Kidney capillary endothelial cell (primary cell): ENCODE measurements at places on chromosomes 4 and X.
A peak's percentile ranks its signal among the peaks of the same experiment; 100 is the strongest.

DNA sequence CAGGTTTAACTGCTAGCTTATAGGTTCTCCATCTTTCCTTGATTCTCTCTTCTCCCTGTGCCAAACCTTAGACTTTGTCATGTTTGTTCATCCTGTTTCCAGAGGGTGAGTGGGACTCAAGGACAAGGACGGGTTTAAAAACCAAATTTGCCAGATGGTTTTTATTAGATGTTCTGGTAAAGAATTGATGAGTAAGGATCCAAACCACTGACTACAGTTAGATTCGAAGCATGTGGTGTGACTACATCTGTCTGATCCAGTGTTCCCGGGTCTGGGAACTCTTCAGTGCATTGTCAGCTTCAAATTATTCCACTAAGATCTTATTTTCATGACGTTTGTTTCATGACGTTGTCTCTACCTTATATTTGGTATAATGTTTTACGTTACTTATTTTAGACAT is 37.5 kb downstream of the MTMR1 start:
- no peak for DNase-seq

- DNase-seq: no peak
Observed at GRCh38 chr4:53228036-53228435, 137.8 kb downstream of the SCFD2 start.

DNA sequence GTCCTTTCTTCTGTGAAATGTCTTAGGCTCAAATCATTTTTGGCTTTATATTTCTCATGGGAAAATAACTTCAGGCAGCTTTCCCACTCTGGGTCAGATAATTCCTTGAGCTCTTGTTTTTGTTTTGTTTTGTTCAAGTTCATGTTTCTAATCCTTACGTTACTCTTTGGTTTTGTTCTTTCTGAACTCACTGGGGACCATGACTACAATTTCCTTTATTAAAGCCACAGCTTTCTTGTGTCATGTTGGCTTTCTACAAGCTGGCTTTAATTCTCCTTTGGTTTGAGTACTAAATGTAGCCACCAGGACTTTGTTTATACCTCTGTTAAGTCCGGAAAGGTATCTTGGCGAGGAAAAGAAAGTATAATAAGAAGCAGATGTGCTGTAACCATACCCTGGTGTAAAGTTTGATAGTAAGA is 30.8 kb upstream of the ANXA3 start:
- DNase-seq: no peak

DNA sequence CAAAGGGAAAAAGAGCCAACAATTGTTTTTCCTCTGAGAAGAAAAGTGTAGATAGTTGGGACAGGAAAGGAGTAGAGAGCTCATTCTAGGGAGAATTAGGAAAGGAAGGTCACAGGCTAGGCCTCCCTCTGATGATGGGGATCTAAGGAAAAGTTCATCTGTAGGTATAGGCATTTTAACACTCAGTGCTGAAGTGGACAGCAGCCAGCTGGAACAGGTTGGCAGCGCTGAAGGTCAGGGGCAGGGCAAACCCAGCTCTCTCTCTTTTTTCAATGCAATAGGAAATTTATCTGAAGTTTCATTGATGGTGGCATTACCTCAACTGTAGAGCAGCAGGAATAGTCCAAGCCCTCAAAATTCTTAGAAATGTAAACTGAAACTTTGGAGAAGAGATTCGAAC is 98.5 kb upstream of the ETNPPL start:
- no peak for DNase-seq

DNA sequence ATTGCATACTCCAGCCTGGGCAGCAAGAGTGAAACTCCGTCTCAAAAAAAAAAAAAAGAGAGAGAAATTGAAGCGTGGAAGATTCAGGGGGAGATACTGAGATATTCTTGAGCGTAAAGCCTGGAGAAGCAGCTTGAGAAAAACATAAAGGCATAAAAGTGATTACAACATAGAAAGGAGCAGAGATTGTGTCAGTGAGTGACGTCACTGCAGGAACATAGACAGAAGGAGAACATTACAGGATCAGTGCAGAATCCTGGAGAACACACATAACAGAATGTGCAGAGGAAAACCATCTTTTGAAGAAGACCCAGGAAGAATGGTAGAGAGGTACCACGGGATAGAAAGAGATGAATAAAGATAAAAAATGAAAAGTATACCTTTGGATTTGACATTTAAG is 147.0 kb downstream of the APBB2 start:
- DNase-seq: no peak

DNA sequence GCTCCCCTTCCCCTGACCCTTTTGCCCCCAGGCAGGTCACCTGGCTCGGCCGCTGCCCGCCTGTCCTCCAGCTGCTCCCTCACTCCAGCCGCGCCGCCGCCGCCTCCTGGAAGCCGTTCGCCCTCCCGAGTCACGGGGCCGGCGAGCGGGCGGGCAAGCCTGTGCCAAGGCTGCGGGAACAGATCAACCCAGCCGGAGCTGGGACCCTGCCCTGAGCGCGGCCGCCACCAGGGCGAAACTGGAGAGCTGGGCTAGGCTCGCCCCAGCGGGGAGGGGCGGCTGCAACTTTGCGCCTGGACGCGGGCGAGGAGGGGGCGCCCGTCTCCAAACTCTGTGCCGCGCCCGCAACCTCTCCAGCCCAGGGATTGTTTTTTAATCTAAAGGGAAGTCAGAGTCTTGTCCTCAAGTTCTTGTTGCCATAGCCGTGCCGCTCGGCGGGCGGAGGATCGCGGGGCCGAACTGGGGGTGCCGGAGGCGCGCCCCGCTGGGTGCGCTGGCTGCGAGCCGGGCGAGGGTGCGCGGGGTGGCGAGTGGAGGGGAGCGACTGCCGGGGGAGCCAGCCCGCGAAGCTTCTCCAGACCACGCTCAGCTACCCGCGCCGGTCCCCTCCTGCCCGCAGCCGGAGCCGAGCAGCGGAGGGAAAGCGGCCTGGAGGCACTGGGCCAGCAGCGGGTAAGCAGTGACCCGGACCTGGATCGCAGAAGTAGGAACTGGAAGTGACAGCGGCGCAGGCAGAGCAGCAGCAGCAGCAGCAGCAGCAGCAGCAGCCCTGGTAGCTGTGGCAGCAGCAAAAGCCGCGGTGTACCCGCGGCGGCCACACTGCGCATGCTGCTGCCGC is 13.4 kb downstream of the ARHGEF6 start:
- DNase-seq: peak; percentile 34

DNA sequence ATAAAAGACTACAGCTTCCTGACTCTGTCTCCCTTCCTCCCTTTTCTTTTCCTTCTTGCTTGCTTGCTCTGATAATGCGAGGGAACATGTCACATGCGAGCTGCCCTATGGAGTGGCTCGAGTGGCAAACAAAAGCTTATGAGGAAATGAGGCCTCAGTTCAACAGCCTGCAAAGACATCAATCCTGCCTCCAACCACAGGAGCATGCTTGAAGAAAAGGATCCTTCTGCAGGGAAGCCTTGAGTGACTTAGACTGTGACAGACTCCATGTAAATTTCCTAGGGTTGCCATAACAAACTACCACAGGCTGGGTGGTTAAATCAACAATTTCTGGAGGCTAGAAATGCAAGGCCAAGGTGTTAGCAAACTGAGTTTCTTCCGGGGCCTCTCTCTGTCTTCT is 152.5 kb downstream of the NR3C2 start:
- no peak for DNase-seq

- DNase-seq: no peak
Observed at GRCh38 chrX:110734894-110735541, 60.6 kb downstream of the CHRDL1 start.

DNA sequence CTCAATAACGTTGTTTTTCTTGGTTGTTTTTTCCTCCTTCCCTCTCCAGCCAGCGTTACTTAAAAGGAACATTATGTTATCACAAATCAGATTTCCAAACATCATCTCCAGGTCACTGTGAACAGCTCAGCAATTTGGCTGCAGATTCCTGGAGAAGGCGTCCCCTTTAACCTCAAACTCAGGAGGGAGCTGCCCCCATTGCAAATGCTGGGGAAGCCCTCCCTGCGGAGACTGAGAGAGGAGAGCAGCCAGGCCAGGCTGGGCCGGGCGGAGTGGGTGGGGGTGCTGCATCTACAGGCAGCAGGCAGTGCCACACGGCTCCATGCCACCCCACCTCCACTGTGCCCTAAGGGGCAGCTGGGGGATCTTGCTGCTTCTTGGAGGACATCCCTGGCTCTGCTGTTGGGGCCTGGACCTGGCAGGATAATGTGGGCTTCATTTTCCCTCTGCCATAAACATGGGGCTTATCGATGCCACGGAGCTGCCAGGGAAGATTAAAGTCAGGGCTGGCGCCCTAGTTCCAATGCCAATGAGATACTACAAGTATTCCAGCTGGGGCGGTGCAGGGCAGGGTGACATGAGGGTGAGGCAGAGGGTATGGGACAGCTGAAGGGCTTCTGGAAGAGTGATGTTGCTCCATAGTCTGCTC is 148.8 kb downstream of the PJA1 start:
- no peak for DNase-seq

DNA sequence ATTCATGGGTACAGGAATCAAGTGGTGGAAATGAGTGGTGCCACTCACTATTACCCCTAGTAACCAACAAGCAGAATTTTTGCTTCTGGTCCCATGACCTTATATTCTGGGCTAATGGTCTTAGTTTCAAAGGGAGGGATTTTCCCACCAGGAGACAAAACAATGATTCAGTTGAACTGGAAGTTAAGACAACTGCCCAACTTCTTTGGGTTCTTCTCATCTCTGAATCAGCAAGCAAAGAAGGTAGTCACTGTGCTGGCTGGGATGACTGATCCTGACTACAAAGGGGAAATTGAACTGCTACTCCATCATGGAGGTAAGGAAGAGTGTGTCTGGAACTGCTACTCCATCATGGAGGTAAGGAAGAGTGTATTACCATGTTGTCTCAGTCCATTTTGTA is 87.2 kb downstream of the IL13RA2 start:
- no peak for DNase-seq

DNA sequence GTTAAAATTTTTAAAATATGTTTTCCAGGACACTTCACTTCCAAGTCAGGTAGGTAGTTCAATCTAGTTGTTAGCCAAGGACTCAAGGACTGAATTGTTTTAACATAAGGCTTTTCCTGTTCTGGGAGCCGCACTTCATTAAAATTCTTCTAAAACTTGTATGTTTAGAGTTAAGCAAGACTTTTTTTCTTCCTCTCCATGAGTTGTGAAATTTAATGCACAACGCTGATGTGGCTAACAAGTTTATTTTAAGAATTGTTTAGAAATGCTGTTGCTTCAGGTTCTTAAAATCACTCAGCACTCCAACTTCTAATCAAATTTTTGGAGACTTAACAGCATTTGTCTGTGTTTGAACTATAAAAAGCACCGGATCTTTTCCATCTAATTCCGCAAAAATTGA is 49.7 kb downstream of the XIAP start:
- DNase-seq: no peak

- no peak for DNase-seq
Observed at GRCh38 chrX:134388161-134389109, 71.5 kb upstream of the HPRT1 start.

GRCh38 chr4:11602606-11603340 is 174.1 kb upstream of the HS3ST1 start:
- DNase-seq: peak; percentile 48

- DNase-seq: no peak
Observed at GRCh38 chr4:79678472-79679202, 270.6 kb upstream of the GK2 start.

DNA sequence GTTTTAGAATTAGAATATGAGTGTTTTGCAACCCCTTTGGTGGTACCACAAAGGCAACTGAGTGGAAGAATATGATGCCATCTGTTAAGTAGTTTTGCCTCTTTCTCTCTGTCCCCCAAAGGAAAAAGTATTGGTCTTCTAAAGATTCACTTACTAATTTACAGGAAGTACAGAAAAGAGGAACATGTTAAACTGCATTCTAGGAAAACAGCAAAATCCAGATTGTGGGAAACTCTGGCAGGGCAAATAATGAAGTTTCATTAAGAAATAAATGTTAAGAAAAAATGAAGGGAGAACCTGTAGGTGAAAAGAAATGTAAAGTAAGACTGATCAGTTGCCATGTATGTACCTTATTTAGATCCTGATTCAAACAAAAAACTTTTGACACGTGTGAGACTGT is 39.3 kb downstream of the NSUN7 start:
- no peak for DNase-seq

GRCh38 chr4:132483-132882 is 8.2 kb downstream of the ZNF718 start:
- DNase-seq: no peak

GRCh38 chr4:9812501-9813340 is 31.3 kb downstream of the DRD5 start:
- DNase-seq: no peak

- DNase-seq: no peak
Observed at GRCh38 chrX:16665089-16665488, 15.1 kb downstream of the S100G start.

DNA sequence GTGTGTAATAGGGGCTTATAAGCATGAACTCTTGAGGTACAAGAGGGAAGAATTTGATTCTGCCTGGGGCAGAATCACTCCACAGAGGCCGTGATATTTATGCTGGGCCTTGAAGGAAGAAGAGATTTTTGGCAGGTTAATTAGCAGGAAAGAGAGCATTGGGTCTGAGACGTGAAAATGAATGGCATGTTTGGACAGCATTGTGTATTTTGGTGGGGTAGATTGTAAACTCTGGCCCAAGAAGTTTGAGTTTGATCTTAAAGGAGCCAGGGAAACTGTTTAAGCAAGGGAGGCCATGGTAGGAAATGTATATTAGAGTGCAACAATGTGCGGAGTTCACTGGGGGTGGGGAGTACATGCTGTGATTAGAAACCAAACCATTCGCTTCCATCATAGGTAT is 62.4 kb downstream of the NPNT start:
- DNase-seq: no peak

DNA sequence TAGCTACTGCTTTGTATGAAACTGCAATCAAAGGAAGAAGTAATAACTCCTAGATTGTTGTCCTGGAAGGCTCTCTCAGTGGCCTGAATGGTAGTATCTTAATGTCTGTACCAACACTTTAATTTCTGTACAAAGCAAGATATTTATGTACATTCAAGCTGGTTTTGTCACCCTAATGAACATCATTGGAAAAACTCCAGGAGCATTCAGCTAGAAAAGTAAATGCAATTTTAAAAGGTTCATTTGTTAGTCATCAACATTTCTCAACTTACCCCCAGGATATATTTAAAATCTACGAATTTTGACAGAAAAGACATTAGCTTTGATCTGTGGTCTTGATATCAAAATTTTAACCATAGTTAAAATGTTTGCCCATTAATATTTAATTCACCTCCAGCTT is 80.0 kb upstream of the FGF13 start:
- no peak for DNase-seq

DNA sequence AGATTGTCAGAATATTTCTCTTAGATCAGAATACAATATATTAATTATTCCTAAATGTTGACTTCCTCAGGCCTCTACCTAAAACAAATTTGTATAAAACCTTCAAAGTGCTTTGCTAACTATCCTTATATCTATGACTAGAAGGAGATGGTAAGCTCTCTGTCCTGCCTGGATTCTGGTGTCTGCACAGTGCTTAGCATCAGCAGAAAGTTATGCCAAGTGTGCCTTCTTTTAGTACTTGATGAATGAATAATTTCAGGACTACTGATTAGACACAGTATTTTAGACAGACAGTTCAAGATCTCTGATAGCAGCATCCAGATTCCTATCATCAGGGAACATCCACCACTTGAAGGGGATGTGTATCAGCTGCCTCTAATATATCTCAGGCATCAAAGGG is 242.4 kb upstream of the TLL1 start:
- no peak for DNase-seq

- no peak for DNase-seq
Observed at GRCh38 chr4:5157791-5158770, 106.8 kb downstream of the STK32B start.
